ENCODE measurements at places on chromosomes 3 and 15.

DNA sequence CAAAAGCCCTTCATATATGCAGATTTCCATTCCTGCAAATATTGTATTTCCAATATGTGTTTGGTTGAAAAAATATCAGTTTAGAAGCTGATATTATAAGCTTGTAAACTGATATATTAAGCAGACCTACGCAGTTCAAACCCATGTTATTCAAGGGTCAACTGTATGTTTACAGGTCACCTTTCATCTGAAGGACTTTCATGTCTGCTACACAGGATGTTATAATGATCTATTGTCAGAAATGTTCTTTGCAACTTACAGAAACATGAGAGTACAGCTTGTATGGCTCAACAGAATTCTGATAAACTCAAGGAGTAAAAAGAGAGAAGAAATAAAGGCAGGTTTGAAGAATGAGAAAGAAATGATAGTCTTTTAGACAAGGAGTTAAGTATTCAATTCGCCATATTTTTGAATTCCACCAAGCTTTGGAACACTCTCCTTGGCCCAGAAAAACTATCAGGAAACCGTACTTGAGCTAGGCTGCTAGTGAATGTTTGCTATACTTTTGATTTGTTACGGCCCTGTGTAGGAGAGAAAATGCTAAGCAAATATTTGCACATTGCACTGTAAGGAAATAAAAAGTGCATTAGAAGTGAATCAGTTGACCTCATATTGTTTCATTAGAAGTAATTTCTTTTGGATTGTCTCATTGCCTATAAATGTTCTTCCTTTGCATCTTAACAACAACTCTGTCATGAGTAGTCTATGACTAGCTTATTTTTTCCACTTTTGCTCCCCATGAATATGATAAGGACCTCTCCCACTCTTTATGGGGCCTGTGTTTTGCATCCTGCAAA lies 81.2 kb downstream of the NEK11 start:
- DNase-seq = no peak

GRCh38 chr3:48399387-48400172 lies 27.6 kb downstream of the FBXW12 start:
- no peak for DNase-seq

DNA sequence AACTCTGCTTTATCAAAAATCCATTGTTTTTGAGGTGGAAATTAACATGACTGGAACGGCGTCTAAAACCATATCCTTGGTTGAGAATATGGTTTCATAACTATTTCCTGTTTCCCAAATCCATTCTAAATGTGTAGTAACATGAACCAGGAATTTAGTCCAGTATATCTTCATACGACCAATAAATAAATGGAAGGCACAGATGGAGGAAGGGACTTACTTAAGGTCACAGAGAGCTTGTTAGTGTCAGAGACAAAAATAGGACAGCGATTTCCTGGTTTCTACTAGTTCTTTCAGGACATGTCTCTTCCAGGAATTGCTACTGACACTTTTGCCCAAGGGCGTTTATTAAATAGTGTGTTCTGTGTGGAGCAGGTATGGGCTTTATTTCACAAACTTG lies 41.2 kb downstream of the HES1 start:
- no peak for DNase-seq

DNA sequence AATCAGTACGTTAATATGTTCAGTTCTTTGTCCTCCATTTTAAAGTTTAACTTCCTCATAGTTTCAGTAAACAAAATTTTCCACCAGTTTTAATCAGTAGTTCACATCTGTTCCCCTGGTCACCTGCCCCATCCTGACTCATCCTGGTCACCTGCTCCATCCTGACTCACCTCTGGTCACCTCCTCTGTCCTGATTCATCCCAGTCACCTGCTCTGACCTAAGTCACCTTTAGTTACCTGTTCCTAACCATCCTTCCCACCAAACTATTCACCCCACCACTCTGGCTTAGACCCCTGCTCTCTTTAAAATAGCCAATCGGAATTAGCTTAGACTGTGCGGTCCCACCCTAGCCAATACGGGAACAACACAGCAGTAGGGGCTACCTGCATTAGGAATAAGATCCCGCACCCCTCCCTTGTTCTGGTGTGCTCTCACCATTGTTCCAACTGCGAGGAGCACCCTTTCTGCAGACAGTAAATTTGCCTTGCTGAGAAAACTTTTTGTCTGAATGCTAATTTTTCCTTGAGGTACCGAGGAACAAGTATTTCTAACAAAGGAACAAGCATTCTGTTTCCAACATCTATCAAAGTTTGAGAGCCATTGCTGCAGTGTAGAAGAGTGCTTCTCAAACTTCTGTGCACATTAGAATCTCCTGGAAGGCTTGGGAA lies 169.3 kb downstream of the ADAMTS17 start:
- no peak for DNase-seq

DNA sequence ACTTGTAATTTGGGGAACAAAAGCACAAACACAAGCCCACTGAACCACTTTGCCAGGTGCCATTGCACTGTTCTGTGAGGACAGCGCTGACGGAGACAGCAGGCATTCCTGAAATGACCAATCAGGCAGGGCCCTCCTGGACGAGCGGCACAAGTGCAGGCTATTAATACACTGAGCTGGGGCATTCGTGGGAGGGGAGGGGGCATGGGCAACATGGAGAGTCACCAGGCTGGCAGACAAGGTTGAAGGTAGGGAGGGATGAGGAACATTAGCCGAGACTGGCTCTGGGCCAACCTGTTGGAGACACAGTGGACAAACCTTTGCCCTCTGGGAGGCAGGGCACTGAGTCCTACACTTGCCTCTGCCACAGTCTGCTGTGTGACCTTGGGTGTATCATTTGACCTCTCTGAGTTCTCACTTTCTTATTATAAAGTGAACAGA lies 45.6 kb downstream of the NOX5 start:
- DNase-seq = no peak

GRCh38 chr3:46406443-46406787 lies 451 bp downstream of the CCR5AS start:
- peak; percentile 71 for DNase-seq

Data from upper lobe of right lung (tissue), 1 donor.